Activated CD4-positive, alpha-beta T cell treated with anti-CD3 and anti-CD28 coated beads for 24 hours (primary cell): ENCODE measurements at places on chromosomes 3 and 15.

GRCh38 chr15:71577071-71577470 lies 233.3 kb upstream of the NR2E3 start:
- DNase-seq = no peak

DNA sequence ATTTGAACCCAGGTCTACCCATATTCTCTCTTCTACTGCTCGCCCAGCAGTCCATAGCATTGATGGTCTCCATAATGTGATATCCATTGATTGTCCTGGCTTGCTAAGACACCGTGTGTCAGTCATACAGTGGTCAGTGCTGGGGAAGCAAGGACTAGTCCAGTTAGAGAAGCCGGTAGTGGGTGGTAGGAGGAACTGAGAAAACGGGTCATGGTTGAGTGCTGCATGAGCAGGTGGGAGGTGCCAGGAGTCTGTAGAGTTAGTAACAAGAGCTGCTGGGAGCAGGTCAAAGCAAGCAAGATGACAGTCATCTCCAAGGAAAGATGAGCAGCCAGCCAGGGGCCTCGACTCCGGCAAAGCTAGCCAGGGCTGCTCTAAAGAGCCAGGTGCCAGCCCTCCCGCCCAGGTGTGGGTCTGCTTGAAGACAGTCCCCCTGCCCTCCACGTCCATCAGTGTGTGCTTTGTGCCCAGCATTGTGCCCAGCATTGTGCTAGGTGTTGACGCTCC lies 29.5 kb upstream of the USP3 start:
- DNase-seq = no peak

DNA sequence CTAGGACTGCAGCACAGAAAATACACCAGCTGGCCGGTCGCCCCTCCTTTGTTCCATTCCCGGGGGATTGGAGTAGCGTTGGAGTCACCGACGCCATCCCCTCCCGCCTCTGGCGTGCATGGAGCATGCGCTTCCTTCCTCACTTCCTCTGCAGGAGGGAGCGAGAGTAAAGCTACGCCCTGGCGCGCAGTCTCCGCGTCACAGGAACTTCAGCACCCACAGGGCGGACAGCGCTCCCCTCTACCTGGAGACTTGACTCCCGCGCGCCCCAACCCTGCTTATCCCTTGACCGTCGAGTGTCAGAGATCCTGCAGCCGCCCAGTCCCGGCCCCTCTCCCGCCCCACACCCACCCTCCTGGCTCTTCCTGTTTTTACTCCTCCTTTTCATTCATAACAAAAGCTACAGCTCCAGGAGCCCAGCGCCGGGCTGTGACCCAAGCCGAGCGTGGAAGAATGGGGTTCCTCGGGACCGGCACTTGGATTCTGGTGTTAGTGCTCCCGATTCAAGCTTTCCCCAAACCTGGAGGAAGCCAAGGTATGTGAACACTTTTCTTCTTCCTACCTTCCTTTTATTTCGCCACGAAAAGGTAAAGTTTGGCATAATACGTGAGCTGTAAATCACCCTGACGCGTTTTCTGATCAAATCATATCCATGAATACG lies at the start of gene SCG3:
Gene SCG3, plus strand, starts transcription at position 201 of the 661 bp plus-strand sequence. Its CDS starts 253 bp downstream, at position 454.
- DNase-seq = peak; percentile 33

- no peak for DNase-seq
Measured at GRCh38 chr3:10504171-10505049, 976 bp downstream of the ATP2B2 start.

DNA sequence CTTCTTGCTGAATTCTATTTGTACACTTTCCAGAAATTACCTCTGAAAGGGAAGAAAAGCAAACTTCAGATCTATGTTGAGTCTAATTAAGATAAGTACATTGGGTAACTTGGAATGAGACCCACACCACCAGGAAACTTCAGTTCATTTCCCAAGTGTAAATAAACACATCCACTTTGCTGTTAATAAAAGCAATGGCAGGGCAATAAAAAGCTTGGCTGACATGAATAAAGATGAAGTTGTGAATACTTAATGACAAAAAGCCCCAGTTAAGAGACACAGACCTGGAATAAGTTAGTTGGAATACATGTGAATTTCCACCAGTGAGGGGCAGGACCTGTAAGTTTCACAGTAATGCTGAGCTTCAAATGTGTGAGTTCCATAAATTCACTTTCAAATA lies 83.3 kb downstream of the MEX3B start:
- no peak for DNase-seq
